Activated CD4-positive, alpha-beta T cell treated with anti-CD3 and anti-CD28 coated beads for 36 hours (primary cell): ENCODE measurements at places on chromosomes 6 and 20. TPM values are rescaled to one million over a fixed set of nuclear protein-coding genes. Genes with fewer than 3 reads are reported as not detected.

KIAA0408 gene
- 2.6 TPM for total RNA-seq

FAM209B gene
- 0.43 TPM for total RNA-seq

MRPL18 gene
- 83.7 TPM for total RNA-seq

SLC35F1 gene
- 0.18 TPM for total RNA-seq

SOX18 gene
- total RNA-seq: not detected

NOTCH4 gene
- 1.1 TPM for total RNA-seq

GATA5 gene
- total RNA-seq: not detected

PTCRA gene
- not detected for total RNA-seq

MLN gene
- not detected for total RNA-seq

DYNLRB1 gene
- 122 TPM for total RNA-seq

ENPP4 gene
- total RNA-seq: 6.0 TPM

HLA-DRA gene
- 6.0 TPM for total RNA-seq

SNTA1 gene
- total RNA-seq: 4.2 TPM

POU5F1 gene
- not detected for total RNA-seq

SLC26A8 gene
- total RNA-seq: not detected

LY6G6C gene
- total RNA-seq: not detected

HLA-DQB1 gene
- total RNA-seq: 3.1 TPM

PRSS16 gene
- 1.5 TPM for total RNA-seq

LHFPL5 gene
- not detected for total RNA-seq

MARCKS gene
- total RNA-seq: 0.27 TPM

ADGRB3 gene
- not detected for total RNA-seq

MBOAT1 gene
- total RNA-seq: 13.3 TPM

CTCFL gene
- total RNA-seq: not detected

IL17A gene
- total RNA-seq: 9.1 TPM

ME1 gene
- 0.05 TPM for total RNA-seq

CDH22 gene
- not detected for total RNA-seq

DOK5 gene
- total RNA-seq: 2.9 TPM

IPCEF1 gene
- 11.6 TPM for total RNA-seq

APOBEC2 gene
- total RNA-seq: not detected
